Epithelial cell of umbilical artery (primary cell): ENCODE measurements at places on chromosomes 12 and 14. TPM values are rescaled to one million over a fixed set of nuclear protein-coding genes. Genes with fewer than 3 reads are reported as not detected.

The SYT1 gene
- total RNA-seq, result 6.8 and 7.5 TPM in 2 replicates

The PKP2 gene
- total RNA-seq, result 5.5 and 16.0 TPM in 2 replicates

The KRT79 gene
- total RNA-seq, result under 0.01 TPM in 1 of 2 replicates, not detected in the other

The GRIP1 gene
- total RNA-seq, result 0.15 and 0.32 TPM in 2 replicates

The RPL10L gene
- total RNA-seq, result not detected in 2 replicates

The CRACR2A gene
- total RNA-seq, result 6.2 and 12.5 TPM in 2 replicates

The SERPINA1 gene
- not detected in 2 replicates for total RNA-seq

The TSPAN8 gene
- 5.8 and 9.1 TPM in 2 replicates for total RNA-seq

The MARS1 gene
- 126 and 161 TPM in 2 replicates for total RNA-seq

The JAG2 gene
- 23.9 and 41.9 TPM in 2 replicates for total RNA-seq

The BAZ1A gene
- total RNA-seq, result 47.1 and 54.9 TPM in 2 replicates
